CD4-positive, alpha-beta T cell treated with Interleukin-12 subunit alpha and Interleukin-12 subunit beta, for 1 hour (primary cell): ENCODE measurements at places on chromosomes 6 and 20.

- no peak for DNase-seq
These were observed 60.8 kb upstream of the HBS1L start for GRCh38 chr6:135115411-135115810.

DNA sequence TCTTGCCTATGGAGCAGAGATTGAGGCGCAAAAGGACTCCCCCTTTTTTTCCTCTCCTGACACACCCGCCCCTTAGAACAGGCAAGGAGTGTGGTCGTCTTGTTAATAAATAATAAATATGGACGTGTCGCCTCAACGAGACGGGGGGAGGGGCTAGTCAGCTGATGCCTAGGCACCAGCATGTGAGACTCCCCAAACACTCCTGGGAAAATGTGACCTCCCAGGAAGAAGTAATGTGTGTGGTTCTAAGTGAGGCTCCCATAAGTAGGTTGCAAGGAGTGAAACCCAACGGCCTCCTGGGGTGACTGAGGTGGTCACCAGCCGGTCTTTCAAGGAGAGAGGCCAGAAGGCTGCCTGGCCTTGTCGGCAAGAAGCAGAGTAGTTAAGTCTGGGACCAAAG is 1.1 kb upstream of the FAXC start:
- DNase-seq: no peak

DNA sequence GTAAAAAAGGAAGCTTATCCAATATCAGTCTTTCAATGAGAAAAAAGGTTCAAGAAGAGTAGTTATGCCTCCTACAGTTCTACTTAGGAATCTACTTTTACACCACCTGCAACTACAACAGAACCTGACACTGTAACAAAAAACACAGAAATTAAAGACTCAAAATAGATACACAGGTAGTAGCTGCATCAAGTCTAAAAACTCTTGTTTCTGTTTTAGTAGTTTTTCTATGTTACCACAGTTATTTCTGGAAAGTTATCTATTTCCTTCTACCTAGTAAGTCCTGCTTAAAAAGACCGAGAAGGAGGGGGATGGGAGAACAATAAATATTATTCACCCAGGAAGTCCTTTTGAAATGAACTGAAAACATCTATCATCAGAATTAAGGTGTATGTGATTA is 52.5 kb downstream of the ATG5 start:
- no peak for DNase-seq

DNA sequence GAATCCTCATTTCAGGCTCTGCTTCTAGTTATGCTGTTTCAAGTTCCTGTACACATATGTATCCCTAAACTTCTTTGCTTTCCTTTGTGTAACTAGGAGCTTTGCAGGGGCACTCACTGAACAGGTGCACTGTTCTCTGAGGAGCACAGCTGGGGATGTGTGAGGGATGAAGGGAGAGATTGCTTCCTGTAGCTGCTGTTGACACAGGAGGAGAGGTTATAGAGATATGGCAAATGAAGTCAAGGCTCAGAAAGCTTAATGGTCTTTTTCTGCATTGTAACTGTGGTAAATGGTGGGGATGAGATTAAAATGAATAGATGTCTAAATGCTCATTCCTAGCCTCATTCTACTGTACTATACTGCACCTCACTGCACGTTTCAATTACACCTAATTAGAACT is 454.3 kb downstream of the BTBD3 start:
- DNase-seq: no peak

DNA sequence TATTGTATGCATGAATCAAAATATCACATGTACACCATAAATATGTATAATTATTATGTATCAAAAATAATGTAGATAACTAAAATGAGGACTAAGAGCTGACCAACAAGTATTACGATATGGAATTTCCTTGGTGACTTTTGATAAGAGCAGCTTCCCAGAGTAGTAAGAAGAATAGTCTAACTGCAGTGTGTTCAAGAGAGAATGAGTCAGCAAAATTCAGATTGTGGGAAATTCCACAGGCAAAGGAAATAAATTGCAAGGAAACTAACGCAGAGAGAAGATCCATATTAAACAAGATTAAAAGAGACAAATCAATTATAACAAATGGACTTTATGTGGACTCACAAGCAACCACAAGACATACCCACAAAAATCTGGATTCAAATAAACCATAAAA is 26.4 kb downstream of the FRK start:
- DNase-seq: no peak
